ENCODE measurements at places on chromosomes 16 and 17. TPM values are rescaled to one million over a fixed set of nuclear protein-coding genes. Genes with fewer than 3 reads are reported as not detected.

EVPL gene
- total RNA-seq, result 17.7 TPM

ANKFN1 gene
- total RNA-seq, result 0.17 TPM

ABCA6 gene
- 0.03 TPM for total RNA-seq

TOM1L2 gene
- total RNA-seq, result 21.2 TPM

EFNB3 gene
- 1.4 TPM for total RNA-seq

IL17C gene
- total RNA-seq, result not detected
